ENCODE measurements at places on chromosomes 1 and 21.

DNA sequence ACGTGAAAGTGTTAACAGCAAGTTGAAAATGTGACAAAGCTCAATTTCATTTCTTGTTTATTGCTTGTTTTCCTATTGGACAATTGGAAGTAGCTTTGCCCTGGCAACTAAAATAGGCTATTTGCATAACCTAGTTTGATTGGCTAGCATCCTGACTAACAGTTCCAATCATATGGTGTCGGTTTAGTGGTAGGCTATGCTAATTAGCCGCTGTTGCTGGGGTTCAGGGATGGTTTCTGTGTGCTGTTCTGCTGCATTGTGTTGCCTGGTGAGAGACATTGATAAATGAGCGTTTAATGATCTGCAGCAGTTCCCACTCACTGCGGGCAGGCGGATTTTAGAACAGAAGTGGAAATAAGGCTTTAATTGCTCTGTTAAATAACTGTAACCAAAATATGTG lies 68.5 kb downstream of the DYRK1A start:
- DNase-seq = peak; percentile 40

- DNase-seq = no peak
Observed at GRCh38 chr21:45130324-45130774, 56.0 kb downstream of the ADARB1 start.

- no peak for DNase-seq
Observed at GRCh38 chr1:2516124-2516523, 10.3 kb downstream of the PANK4 start.

DNA sequence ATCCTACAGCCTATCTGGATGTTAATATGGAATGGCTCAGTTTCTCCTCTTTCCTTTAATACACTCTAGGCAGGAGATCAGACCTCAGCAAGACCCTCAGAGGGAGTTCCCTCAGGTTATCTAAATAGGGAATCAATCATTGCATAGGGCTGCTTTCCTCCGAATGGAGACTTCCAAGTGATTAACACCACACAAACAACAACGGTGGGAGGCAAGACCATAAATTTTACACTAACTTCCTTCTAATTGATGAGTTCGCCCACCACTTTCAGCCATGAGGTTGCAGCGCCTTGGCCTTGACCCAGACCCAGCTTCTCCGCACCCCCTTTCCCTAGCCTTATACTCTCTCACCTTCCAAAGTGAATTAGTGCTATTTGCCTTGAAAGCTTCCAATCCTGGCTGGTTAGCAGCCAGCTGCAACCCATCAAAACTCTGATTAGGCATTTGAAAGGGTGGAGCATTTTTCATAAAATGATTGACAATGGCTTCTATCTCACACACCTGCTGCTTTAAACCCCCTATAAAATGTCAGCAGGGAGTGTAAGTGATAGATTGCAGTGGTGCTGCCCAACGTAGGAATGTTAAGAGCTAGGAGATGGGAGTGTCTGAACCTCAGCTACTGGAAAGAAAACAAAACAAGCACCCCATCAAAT lies 534.9 kb upstream of the USP24 start:
- no peak for DNase-seq

DNA sequence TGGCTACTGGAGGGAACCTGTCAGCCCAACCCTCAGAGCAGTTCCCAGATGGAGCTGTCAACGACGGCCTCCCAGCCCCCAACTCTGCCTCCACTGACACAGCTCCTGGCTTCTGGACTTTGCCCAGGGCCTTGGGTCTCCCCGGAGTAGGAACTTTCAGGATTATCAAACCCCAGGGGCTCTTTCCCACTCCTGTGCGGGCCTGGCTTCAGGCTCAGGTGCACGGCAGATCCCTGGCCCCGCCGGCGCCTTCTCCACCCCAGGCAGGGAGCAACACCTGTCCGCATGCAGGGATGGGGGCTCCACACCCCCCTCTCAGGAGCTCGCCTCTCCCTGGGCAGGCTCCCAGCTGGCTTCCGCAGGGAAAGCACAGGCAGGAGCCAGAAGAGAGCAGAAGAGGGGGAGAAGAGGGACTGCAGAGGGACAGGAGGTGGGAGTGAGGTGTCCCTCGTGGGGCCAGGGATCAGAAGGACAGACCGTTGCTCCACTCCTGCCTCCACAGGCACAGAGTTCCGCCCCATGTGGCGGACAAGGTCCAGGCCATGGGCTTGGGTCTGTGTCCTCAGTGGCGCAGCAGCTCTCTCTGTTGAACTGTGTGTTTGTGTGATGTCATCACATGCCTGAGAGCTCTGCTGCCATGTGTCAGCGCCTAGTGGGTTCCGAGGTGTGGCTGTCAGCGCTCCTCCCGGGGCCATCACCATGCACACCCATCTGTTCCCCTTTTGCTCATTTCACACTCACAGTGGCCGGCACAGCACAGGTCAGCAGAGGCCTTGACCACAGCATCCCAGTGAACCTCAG lies 107.7 kb downstream of the PDE9A start:
- DNase-seq = no peak

GRCh38 chr1:152053375-152053774 lies 16.6 kb upstream of the S100A11 start:
- no peak for DNase-seq

- no peak for DNase-seq
Observed at GRCh38 chr1:77970192-77970591, 8.7 kb downstream of the FUBP1 start.

DNA sequence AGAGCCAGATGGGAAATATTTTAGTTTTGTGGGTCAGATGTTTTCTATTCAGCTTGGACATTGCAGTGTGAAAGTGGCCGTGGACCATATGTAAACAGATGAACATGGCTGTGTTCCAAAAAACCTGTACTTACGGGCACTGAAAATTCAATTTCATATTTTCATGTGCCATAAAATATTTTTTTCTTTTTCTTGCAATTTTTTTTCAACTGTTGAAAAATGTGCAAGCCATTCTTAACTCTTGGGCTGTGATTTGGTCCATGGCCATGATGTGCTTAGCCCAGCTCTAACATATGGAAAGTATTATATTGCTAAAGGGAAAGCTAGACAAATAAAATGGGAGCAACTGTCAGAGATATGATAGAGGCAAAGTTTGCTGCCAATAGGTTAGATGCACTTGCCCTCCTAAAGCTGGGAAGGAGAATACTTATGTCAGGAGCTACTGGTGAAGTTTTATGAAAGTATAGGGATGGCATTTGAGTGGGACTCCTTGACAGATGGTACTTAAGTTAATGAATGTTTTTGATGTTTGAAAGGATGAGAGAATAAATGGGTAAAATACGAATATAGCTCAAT lies 240.3 kb downstream of the RYR2 start:
- no peak for DNase-seq

GRCh38 chr1:66412704-66413103 lies 121.2 kb upstream of the SGIP1 start:
- no peak for DNase-seq

DNA sequence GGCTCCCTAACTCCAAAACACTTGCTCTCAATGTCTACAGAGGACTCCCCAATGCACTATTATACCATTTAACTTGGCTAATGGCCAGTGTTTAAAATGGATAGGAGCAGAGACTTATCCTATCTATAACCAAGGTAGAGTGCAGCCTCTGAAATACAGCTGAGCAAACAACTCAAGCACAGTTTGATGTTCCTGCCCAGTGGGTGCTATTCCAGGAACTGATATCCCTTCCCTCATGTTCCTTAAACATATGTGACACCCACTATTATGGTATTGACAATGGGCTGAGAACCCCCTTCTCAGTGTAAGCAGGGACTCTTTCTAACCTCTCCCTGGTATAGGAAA lies 51.7 kb downstream of the SH3GLB1 start:
- no peak for DNase-seq

DNA sequence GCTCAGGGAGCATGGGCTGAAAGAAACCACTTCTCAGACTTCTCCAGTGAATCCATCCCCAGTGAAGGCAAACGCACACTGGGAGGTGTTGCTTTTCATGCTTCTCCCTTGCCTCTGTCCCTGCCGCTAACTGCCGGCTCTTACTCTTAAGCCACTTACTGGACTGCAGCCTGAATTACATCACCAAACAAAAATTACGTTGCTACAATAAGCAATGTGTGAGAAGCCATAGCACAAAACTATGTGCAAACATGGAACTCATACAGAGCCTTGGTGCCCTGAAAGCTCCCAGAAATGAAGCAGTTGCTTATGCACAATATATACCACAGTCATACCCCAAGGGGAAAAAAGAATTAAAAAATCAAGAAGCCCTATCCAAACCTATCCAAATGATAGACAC lies 375.2 kb downstream of the KCNH1 start:
- no peak for DNase-seq

- no peak for DNase-seq
Observed at GRCh38 chr1:199746666-199747384, 280.7 kb upstream of the NR5A2 start.
